ENCODE measurements at places on chromosomes 3 and 15.

DNA sequence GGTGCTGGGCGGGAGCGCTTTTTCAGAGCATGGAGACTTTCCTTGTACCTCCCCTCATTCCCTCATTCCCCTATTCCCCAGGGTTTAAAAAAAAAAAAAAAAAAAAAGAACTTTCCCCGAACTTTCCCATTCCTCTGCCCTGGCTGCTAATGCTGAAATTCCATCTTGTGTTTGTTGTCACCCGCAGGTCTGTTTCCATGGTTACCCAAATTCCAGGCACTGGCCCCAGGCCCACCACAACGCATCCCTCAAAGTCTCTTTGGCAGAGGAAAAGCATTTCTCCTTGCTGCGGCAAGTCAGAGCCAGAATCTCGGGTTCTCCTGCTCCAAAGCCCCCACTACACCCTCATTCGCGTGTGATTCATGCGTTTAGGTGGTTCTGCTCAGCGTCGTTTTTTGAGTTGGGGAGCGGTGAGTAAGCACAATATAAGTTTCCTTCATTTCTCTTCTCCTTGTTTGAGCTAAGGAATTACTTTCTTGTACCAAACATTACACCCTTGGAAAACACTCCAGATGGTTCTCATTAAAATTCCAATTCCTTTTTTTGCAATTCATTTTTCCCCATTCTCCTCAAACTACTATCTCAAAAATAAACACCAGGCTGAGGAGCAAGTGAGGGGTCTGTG, 21.6 kb downstream of the ANAPC13 start:
- peak; percentile 99 for DNase-seq

GRCh38 chr3:15558581-15558980, 37.1 kb upstream of the COLQ start:
- DNase-seq: no peak

DNA sequence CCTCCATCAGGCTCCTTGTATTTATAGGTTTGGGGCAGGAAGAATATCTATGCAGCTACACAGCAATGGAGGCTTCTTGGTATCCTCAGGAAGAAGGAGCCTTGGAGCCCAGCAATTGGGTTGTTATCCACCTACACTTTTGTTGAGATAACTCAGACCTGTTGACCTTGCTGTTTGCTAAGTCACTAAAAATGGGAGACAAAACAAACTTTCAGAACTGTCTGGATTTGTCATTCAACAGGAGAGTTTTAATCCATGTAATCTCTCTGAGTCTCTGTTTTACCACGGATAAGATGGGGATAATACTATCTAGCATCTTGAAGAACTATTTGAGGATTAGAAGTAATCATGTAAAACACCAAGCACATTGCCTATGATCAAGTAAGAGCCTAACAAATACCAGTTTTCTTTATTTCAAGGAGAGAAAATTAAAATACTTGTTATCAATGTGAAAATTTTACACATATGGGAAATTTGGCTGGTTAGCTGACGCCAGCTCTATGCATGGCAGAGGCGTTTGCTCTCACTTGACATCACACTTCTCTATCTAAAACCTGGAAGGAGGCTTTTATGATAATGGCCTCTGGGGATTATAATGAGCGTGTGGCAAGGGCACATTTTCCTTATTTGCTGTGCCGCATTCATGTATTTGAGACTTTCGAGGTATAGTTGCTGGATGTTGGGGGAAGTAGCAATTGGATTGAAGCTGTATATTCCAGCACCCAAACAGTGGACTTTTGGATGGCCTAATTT, 215.6 kb downstream of the PDCD6IP start:
- no peak for DNase-seq

- DNase-seq: peak; percentile 7
Measured at GRCh38 chr3:137191133-137191923, 233.5 kb downstream of the IL20RB start.

DNA sequence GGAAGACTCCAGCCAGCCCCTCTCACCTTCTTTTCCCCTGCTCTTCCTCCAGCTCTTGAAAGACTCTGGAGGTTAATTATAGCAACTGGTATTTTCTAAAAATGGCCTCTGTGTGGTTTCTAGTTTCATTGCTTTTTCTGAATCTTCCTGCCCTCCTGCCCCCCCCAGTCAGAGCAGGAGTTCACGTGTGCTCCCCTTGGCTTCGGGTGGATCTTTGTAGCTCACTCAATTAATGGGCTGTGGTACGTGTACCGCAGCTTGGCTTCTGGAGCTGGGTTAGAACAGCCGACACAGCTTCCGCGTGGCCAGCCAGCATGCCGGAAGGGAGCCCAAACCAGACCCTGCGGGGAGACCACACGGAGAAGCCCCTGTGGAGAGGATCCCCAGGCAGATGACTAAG, 31.5 kb downstream of the TM2D3 start:
- DNase-seq: no peak
